ENCODE measurements at places on chromosomes 13 and 19. TPM values are rescaled to one million over a fixed set of nuclear protein-coding genes. Genes with fewer than 3 reads are reported as not detected.

- DNase-seq = no peak
Observed at GRCh38 chr13:39900106-39900750, 244.8 kb downstream of the COG6 start.

ITGBL1 gene
- 19.4 TPM for total RNA-seq

DNA sequence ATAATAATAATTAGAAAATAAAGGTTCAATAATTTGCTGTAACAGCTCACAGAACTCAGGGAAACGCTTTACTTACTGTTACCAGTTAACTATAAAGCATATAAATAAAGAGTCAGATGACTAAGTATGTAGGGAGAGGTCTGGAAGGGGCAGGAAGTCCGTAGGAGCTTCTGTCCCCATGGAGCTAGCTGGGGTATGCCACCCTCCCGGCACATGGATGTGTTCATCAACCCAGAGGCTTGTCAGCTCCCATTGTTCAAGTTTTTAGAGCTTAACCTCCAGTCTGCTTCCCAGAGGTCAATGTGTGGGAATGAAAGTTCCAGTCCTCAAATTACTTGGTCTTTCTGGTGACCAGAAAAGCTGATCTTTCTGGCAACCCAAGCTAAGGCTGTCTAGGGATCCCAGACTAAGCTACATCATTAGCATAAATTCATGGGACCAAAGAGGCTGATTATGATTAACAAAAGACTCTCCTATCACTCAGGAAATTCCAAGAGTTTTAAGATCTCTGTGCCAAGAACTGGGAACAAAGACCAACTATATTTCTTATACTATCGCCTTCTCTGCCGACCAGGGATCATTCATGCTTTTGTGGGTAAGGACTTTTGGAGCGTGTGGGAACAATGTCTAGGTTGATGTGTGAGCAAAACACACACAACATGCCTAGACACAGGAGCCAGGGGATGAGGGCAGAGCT lies 31.7 kb upstream of the ZNF507 start:
- no peak for DNase-seq

- no peak for DNase-seq
Observed at GRCh38 chr13:29887030-29887557, 36.7 kb upstream of the UBL3 start.

GRCh38 chr19:54576411-54576976 lies 2.9 kb downstream of the LILRA2 start:
- no peak for DNase-seq

CD177 gene
- 1.3 TPM for total RNA-seq

Measured in uterus (tissue), 4 donors.